Stimulated activated CD4-positive, alpha-beta T cell treated with anti-CD3 and anti-CD28 coated beads, Interleukin-2, amount 100 ng/mL, for 24 hours (primary cell): ENCODE measurements at places on chromosomes 1 and 21.
A peak's percentile ranks its signal among the peaks of the same experiment; 100 is the strongest.

DNA sequence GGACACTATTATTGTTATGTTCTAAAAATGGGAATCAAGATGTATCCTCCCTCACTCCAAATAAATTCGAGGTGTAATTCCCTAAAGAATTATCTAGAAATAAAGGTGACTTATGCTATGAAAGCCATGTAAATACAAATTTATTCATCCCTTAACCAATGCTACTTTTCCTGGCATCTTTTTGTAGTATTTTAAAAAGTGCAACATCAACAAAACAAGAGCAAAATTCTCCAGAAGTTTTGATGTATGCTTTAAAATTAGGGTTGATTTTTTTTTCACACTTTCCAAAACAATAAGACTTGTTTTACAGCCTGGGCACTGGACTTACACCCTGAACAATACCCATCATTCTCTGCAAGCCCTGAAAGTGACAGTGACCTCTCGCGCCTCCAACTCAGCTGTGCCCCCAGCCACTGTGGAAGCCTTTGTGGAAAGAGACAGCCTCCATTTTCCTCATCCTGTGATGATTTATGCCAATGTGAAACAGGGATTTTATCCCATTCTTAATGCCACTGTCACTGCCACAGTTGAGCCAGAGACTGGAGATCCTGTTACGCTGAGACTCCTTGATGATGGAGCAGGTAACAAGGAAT lies 21.4 kb upstream of the CLCA1 start:
- DNase-seq: no peak

- DNase-seq: peak; percentile 54
Measured at GRCh38 chr1:66300972-66301451, 232.9 kb upstream of the SGIP1 start.

DNA sequence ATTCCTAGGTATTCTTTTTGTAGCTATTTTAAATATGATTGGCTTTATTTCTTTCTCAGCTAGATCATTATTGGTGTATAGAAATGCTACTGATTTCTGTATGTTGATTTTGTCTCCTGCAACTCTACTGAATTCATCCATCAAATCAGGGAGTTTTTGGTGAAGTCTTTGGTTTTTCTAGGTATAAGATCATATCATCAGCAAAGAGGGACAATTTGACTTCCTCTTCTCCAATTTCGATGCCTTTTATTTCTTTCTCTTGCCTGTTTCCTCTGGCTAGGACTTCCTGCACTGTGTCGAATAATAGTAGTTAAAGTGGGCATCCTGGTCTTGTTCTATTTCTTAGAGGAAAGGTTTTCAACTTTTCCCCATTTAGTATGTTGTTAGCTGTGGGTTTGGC lies 27.5 kb upstream of the PRKACB start:
- DNase-seq: no peak

DNA sequence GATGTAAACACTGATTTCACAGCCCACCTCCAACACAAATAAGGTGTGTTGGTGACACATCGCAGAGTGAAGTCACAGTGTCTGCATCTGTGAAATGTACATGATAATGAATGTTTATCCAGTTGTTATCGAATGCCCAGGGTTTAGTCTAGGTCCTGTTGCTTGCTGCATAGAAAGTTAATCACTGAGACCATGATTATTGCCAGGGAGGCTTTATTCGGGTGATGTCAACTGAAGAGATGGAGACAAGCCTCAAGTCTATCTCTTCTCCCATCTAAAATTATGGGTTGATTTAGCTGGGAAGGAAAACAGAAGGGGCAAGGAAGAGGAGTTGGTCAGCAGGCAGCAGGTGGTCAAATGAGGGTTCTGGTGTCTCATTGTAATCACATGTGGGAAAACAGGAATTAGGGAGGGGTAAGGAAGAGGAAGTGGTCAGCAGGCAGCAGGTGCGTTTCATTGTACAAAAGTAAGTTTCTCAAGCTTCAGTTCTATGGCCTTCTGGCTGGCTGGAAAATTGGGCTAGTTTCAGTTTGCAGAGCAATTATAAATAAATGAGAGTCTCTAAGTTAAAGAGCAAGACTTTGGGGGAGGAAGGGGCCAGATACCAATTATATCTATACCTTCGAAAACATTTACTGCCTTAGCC lies 146.3 kb upstream of the DNAH14 start:
- no peak for DNase-seq

- DNase-seq: no peak
Measured at GRCh38 chr1:231070758-231071444, 30.8 kb upstream of the FAM89A start.

DNA sequence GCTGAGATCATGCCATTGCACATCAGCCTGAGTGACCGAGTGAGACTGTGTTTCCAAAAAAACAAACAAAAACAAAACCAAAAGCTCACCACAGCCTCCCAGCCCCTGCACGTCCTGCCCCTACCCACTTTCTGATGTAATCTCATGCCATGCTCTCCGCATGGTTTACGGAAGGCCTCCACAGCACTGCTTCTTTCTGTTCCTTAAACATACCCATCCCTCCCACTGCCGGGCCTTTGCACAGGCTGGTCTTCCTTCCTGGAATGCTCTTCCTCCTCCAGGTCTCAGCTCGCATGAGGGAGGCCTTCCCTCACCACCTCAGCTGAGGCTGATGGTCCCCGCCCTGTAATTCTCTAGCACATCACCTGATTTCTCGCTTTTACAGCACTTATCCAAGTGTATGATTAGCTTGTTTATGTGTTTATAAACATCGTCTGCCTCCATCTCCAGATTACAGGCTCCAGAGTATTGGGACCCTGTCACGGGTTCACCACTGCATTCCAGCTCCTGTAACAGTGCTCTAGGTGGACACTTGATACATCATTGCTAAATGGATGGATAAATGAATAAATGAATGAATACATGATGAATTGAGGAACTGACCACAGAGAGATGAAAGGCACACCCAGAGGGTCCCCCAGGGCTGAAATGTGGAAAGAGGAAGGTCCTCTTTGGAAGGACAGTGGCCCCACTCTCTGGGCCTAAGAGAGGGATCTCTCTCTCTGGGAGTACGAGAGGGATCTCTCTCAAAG lies 22.1 kb downstream of the TCEA3 start:
- no peak for DNase-seq

DNA sequence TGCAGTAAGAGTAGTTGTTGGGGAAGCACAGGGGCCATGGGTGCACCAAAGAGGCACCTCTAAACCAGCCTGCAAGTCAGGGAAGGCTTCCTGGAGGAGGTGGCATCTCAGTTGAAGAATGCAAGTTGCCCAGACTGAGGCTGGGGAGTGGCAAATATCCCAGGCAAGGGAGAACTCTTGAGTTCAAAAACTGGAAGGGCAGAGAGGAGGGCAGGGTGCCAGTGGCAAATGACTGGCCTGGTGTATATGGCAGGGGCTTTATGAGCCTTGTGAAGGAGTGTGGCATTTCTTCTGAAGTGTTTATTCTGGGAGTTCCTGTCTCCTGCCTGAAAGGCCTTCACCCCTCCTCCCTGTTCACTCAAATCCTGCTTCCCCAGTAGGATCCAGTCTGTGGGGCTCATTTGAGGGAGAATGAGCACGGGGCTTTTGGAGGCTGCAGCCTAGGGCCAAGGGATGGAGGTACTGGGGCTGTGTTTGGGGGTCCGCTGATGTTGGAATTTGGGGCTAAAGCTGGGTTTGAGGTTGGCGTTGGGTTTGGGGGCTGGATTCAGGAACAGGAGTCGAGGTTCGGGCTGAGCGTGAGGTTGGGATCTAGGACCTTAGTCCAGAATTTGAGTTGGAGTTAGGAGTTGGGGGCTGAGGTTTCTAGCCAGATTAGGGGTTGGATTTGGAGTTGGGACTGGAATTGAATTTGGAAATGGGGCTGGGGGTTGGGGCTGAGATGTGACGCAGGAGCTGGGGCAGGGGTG lies at the start of gene TMEM125:
Gene TMEM125, plus strand, starts transcription at position 357 of the 749 bp plus-strand sequence. CDS start 2,740 bp downstream, outside the sequence.
- no peak for DNase-seq

- DNase-seq: no peak
Measured at GRCh38 chr1:92759361-92759760, 25.5 kb downstream of the EVI5 start.

- no peak for DNase-seq
Measured at GRCh38 chr1:28927266-28927647, 12.9 kb downstream of the EPB41 start.

GRCh38 chr1:39538531-39539251 lies 37.9 kb downstream of the PABPC4 start:
- DNase-seq: no peak

- no peak for DNase-seq
Measured at GRCh38 chr1:95041491-95042165, 31.1 kb downstream of the ALG14 start.

DNA sequence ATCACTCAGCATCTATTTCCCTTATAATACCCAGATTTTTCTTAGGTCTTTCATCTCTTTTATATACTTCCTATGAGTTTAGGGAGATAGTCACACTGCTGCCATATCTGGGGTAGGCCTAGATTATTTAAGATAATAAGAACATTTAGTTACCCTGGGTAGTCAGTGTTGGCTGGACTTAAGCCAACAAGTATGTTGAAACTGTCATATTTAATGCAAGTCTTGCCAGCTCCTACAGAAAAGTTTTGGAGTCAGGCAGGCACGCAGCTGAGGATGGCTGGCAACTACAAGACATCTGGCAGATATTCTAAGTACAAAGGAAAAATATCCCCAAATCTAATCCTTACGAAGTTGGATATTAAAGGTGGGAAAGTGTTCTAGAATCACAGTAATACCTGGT lies 19.2 kb upstream of the DEPDC1 start:
- no peak for DNase-seq

- no peak for DNase-seq
Measured at GRCh38 chr21:32138658-32139057, 140.2 kb downstream of the MIS18A start.

DNA sequence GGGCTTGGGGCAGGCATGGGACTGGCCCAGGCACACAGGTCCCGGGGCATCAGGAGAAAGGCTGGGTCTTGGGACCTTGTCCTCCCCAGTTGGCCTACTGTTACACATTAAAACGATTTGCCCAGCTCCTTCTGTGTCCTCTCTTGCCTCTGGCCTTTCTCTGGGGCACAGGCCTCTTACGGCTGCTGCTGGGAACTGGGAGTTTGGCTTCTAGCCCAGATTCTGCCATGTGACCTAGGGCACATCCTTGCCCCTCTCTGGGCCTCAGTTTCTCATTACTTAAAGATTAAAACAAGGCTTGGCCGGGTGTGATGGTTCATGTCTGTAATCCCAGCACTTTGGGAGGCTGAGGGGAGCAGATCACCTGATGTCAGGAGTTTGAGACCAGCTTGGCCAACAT lies 14.0 kb downstream of the KDF1 start:
- DNase-seq: no peak

GRCh38 chr1:241507189-241507863 lies 12.2 kb downstream of the FH start:
- no peak for DNase-seq
